ENCODE measurements at places on chromosomes 11 and 22.

GRCh38 chr11:83566950-83567349 lies 280.8 kb upstream of the CCDC90B start:
- DNase-seq: no peak

GRCh38 chr11:4368286-4368685 lies at the start of gene OR52B4:
Gene OR52B4 (minus strand): TSS chr11:4368386. CDS start chr11:4368295, 91 bp downstream.
- DNase-seq: no peak

- DNase-seq: no peak
Observed at GRCh38 chr11:61021661-61022212, 50.3 kb downstream of the CD6 start.

DNA sequence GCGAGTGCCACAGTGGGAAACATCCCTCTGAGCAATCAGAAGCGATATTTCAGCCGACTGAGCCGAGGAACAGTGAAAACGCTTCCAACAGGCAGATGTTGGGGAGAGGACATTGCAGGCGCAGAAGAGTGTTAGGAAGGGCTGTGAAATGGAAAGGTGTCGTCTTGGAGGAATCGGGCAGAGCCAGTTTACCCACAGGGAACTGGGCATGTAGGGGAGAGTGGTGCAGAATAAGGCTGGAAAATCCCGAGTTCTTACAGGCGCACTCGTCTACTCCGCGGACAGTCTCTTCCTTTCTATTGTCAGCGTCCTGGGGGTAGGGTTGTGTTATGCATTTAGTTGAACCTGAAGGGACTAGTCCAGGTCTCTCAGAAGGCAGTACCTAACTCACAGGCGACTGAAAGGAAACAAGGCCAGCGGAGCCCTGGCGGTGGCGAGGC lies 1.1 kb upstream of the APLP2 start:
- no peak for DNase-seq

DNA sequence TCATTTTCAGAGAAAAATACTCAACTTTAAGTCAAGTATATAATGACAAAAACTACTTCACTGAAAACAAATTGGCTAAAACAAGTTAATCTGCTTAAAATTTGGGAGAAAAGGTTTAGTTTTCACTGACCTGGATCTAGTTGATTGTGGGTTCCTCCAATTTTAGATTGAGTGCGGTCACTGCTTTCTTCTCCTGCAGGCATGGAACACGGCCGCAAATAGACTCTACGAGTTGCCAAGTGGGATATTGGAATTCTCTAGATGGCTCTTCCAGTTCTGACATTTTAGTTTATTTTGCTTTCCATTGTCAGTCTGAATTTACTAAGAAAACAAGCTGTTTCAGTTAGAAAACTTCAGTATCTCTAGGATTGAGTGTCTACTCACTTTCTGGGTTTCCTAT lies 12.3 kb downstream of the OR4C5 start:
- DNase-seq: no peak

- peak; percentile 91 for DNase-seq
Observed at GRCh38 chr11:61507962-61508861, at the start of gene LRRC10B. Gene LRRC10B (plus strand): TSS chr11:61508749. CDS start chr11:61508999, 250 bp downstream.

DNA sequence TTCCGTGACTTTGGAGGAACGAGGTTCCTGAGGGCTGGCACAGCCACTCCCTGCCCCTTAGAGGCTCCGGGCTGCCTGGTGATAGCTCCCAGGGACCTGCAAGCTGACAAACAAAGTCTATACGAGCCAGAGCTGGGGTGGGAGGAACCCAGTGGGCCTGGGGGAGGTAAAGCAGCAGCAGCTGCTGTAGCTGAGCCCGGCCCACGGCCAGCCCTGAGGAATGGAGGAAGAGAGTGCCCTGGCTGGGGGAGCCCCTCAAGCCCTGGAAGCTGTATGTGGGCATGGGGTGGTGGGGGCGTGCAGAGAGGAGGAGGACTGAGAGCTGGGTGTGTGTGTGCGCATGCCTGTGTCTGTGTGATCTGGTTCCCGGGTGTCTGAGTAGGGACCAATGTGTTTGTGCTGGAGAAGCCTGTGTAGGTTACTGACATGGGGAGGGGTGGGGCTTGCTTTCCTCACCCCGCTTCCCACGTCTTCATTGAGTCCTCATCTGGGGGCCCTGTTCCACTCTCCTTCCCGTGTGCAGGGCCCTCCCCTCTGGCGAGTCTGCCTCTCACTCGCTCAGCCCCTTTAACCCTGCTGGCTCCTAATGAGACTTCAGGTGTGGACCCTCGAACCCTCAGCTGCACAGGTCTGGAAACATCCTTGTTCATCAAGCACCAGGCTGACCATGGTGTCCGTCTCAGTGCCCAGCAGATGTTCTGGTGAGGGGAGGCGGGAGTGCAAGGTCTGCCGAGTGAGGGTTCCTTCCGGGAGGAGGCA lies 10.8 kb downstream of the ST3GAL4 start:
- no peak for DNase-seq

- DNase-seq: no peak
Observed at GRCh38 chr11:61172356-61172755, 11.1 kb upstream of the VPS37C start.

GRCh38 chr11:2711161-2711560 lies 11.4 kb upstream of the KCNQ1OT1 start:
- no peak for DNase-seq

- no peak for DNase-seq
Observed at GRCh38 chr22:38262051-38262795, 10.6 kb downstream of the TMEM184B start.

DNA sequence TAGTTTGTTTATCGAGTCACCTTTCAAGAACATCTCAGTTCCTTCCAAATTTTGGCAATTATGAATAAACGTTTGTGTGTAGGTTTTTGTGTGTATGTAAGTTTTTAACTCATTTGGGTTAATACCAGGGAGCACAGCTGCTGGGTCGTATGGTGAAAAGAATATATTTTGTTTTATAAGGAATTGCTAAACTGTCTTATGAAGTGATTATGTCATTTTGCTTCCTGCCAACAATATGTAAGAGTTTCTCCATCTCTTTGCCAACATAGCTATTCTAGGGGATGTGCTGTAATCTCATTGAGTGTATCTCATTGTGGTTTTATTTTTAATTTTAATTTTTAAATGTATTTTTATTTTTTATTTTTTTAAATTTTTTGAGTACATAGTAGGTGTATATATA lies 27.3 kb downstream of the BCL2L13 start:
- DNase-seq: no peak

- no peak for DNase-seq
Observed at GRCh38 chr22:44139773-44140172, 41.0 kb upstream of the PARVG start.

DNA sequence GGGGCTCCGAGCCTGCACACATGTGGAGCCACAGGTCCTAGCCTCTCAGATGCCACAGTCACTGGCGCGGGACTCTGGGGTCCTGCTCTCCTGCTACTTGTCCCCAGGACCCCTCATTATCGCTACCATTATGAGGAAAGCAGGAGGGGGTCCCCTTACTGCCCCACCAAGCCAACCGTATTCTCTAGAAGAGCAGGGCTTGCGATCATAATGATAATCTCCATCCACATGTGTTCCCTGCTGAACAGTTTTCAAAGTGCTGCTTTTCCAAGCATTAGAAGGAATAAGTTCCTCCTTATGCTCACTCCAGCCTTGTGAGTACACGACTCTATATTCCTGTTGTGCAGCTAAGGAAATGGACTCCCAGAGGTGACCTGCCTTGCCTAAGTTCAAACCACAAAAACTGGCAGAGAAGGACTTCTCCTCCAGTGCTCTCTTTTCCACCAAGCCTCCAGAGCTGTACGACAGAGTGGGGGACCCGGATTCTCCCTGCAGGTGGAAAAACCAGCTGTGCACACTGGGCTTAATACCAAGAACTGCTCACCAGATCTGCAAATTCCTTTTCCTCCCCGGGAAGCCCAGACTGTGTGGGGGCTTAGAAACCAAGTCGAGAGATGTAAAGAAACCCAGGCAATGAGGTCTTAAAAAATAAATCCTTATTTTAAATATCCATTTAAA lies 92.8 kb upstream of the DRD2 start:
- no peak for DNase-seq

DNA sequence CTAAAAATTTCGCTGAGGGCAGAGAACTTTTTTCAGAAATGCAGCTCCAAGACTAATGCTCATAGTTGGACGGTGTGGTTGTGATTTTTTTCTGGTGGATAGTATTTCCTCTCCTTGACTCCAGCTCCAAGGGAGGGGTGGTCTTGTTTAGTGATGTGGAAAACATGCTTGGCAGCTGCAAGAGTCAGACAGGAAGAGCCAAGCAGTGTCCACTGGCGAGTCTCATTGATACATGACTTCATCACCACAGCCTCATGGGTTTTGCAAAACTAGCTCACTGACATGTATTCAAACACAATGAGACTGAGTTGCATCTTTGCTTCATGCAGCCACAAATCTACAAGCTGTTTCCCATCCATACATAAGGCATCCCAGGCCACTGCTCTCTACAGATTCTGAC lies 7.3 kb upstream of the KCNJ1 start:
- peak; percentile 63 for DNase-seq

- DNase-seq: no peak
Observed at GRCh38 chr11:57556041-57556440, 11.4 kb downstream of the UBE2L6 start.

DNA sequence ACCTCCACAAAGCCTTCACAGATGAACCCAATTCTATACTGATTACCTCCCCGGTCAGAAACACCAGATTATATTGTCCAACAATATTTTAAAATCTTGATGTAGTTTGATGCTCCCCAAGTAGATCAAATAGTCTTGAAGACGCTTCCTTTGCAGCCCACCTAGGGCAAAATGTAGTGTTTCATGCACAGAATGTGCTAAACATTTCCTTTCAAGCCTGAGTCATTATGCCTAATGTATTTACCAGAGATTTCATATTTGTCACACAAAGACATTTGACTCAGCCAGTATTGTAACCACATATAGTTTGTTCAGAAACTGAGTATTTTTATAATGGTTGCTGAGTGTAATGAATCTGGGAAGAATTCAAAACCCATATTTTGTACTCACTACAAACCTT lies 1396.8 kb downstream of the LRRC4C start:
- DNase-seq: no peak

GRCh38 chr11:69141742-69142141 lies 14.0 kb upstream of the SMIM38 start:
- DNase-seq: no peak

- DNase-seq: peak; percentile 89
Observed at GRCh38 chr11:45145379-45146071, 914 bp upstream of the PRDM11 start.

DNA sequence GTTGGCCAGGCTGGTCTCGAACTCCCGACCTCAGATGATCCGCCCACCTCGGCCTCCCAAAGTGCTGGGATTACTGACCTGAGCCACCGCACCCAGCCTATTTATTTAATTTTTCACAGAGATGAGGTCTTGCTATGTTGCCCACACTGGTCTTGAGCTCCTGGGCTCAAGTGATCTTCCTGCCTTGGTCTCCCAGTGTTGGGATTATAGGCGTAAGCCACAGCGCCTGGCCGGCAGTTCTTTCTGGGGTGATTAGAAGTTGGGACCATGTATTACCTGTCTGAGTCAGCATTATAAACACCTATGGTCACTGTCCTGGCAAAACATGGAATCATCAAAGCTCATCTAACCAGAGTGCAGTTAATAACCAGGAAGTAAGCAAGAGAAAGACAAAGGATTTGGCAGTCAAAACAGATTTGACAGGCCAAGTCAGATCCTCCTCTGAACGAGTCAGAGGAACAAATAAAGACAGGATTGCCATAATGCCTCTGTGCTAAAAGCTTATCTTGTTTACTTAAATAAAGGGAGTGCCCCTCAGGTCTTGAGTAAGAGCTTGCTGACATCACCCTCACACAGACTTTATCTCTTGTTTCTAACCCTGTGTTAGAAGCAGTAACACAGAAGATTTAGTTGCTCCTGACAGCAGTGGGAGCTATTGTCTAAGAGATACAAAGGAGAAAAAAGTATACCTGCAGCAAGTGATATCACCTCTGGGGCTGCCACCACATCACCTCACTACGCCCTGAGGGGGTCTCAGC lies 3.7 kb downstream of the SERPIND1 start:
- DNase-seq: no peak

DNA sequence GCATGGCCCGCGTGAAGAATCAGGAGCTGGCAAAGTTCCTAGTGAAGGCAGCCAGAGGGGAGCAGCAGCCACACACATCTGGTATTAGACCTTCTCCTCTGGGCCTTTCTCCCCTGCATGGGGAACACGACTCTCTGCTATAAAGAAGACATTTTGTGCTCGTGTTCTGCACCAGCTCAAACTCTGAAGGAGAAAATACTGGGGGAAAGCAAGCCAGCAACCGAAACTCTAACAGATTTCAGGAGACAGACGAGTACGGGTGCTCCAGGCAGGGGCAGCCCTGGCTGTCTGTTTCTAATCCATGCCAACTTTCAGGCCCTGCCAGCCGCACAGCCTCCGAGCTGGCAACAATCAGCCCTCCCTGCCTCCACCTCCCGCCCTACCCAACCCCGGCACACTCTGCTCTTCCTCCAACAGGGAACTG lies 296.3 kb downstream of the BRD1 start:
- no peak for DNase-seq

DNA sequence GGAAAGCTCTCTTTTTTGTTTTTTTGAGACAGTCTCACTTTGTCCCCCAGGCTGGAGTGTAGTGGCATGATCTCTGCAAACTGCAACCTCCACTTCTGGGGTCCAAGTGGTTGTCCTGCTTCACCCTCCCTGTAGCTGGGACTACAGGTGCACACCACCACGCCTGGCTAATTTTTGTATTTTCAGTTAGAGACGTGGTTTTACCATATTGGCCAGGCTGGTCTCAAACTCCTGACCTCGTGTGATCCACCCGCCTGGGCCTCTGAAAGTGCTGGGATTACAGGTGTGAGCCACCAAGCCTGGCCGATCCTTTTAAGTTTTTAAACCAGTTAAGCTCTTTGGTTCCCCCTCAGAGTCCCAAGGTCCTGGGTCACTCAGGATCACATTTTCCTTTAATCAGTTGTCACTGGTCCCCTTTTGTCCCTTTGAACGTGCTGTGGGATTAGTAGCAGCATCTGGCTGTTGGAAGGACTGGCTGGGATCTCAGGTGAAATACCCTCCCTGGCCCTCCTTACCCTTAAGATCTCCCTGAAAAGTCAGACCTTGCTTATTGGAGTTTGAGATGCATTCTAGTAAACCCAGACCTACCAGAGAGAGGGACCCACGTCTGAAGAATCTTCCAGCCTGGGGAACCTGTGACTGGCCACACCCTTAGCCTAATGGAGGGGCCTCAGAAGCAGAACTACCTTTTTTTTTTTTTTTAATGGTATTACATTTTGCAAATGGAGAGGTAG lies 8.1 kb downstream of the MALAT1 start:
- peak; percentile 88 for DNase-seq

- DNase-seq: no peak
Observed at GRCh38 chr11:85806876-85807275, 4.1 kb downstream of the SYTL2 start.

- DNase-seq: no peak
Observed at GRCh38 chr11:29063630-29064361, 953.0 kb downstream of the KCNA4 start.

DNA sequence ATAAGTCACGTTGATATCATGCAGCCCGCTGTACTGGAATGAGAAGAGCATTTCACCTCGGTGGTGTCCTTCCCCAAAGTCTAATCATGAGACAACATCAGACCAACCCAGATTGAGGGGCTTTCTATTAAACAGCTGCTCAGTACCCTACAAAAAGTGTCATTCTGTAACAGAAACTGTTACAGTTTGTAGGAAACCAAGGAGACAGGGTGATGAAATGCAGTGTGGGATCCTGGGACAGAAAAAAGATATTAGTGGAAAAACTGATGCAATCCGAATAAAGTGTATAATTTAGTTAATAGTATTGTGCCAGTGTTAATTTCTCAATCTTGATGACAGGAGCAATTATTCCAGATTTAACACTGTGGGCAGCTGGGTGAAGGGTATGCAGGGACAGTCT lies 128.0 kb downstream of the MICAL2 start:
- DNase-seq: no peak

All from eye (tissue), 1 donor.